ENCODE measurements at places on chromosomes 4 and X. TPM values are rescaled to one million over a fixed set of nuclear protein-coding genes. Genes with fewer than 3 reads are reported as not detected.

The DCAF8L2 gene
- polyA plus RNA-seq: not detected

The GPRASP3 gene
- polyA plus RNA-seq: 7.0 TPM

The RNF150 gene
- polyA plus RNA-seq: 3.4 TPM

The TEX11 gene
- 0.05 TPM for polyA plus RNA-seq

The DBET gene
- polyA plus RNA-seq: not detected

The CLTRN gene
- polyA plus RNA-seq: 1.2 TPM

The MCF2 gene
- 0.30 TPM for polyA plus RNA-seq

The ENPEP gene
- 0.09 TPM for polyA plus RNA-seq

The CT45A10 gene
- not detected for polyA plus RNA-seq

DNA sequence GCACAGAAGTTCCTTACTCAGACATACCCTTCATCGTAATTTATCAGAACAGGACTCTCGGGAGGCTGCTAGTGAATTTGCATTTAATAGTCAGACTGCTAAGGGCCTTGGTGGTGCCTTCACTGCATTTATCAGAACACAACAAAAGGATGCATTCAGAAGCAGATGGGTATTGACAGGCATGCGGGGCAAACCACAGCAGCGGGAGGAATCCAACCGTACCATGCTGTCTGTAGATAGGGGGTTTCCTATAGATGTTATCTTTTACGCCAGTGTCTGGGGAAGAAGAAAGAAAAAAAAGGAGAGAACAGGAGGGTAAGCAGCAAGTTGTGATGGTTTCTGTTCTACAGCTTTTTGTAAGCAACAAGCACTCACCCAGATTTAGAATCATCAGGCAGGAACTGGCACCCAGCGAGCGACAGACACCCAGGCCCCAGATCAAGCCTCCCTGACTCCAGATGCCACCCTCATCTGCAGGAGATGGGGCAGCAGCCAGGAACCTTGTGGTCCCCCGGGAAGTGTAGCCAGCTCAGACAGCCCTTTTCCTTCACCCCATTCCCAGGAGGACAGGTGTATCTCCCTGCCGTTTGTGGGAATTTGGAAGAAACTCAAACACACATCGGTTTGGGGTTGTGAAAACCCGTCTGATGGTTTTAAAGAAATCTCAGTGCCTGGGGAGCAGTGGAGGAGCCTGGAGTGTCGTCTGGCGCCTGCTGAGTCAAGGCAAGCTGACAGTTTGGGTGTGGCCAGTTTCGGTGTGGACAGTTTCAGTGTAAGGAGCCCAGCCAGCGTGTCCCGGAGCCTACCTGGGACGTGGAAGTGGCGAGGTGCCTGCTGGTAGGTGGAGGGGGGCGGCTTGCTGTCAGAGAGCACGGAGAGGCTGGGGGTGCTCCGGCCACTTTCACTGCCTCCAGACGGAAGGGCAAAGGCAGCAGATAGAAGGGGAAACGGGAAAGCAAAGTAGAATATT, 80.0 kb upstream of the AFAP1 start:
- H3K4me3 ChIP-seq: no peak overlapping the region
- no peak for DNase-seq
- no peak overlapping the region for H3K27ac ChIP-seq
- no peaks in the 10 kb centered on the region for H3K36me3 ChIP-seq
- no peaks in the 10 kb centered on the region for H3K4me1 ChIP-seq
- no peaks in the 10 kb centered on the region for H3K27me3 ChIP-seq

- H3K36me3 ChIP-seq: no peaks in the 10 kb centered on the region
- H3K4me3 ChIP-seq: no peak overlapping the region
- no peak for DNase-seq
These were observed 55.3 kb downstream of the ZFYVE28 start for GRCh38 chr4:2363056-2363721.

- no peaks in the 10 kb centered on the region for H3K27me3 ChIP-seq
- H3K4me3 ChIP-seq: no peak overlapping the region
- DNase-seq: peak; percentile 89
- H3K36me3 ChIP-seq: peaks cover 15% of the 10 kb centered on the region
These were observed 23.4 kb downstream of the CCNI start for GRCh38 chr4:77052352-77052751.

- no peak for DNase-seq
- no peak overlapping the region for H3K27ac ChIP-seq
- H3K36me3 ChIP-seq: no peaks in the 10 kb centered on the region
- no peaks in the 10 kb centered on the region for H3K27me3 ChIP-seq
- H3K4me1 ChIP-seq: no peaks in the 10 kb centered on the region
These were observed 139.5 kb downstream of the SH3KBP1 start for GRCh38 chrX:19747652-19748610.

- H3K27ac ChIP-seq: no peak overlapping the region
- H3K36me3 ChIP-seq: no peaks in the 10 kb centered on the region
- no peaks in the 10 kb centered on the region for H3K4me1 ChIP-seq
- DNase-seq: no peak
- no peak overlapping the region for H3K4me3 ChIP-seq
These were observed 1938.9 kb upstream of the TENM3 start for GRCh38 chr4:180304321-180304720.

DNA sequence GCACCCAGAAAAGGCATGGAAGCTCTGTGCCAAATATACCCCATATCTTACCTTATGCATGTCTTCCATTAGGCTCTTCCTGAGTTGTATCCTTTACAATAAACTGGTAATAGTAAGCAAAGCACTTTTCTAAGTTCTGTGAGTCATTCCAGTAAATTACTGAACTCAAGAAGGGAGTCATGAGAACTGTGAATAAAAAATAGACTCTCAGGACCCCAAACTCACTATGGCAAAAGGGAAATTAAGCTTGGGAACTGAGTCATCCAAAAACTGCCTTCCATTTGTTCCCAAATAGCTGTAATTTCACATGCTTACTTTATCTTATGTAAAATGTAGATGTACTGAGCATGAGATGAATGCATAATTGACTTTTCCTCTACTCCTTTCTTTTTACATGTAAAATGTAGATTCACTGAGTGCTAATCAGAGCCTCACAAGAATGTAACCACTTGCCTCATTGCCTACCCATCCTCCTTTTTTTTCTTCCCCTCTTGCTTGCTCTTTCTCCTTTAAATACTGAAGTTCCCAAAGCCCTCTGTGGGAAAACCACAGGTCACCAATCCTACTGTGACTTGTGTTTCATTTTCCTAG, 8.1 kb downstream of the TCEAL3 start:
- no peaks in the 10 kb centered on the region for H3K4me1 ChIP-seq
- H3K27ac ChIP-seq: no peak overlapping the region
- no peaks in the 10 kb centered on the region for H3K36me3 ChIP-seq
- no peak for DNase-seq

DNA sequence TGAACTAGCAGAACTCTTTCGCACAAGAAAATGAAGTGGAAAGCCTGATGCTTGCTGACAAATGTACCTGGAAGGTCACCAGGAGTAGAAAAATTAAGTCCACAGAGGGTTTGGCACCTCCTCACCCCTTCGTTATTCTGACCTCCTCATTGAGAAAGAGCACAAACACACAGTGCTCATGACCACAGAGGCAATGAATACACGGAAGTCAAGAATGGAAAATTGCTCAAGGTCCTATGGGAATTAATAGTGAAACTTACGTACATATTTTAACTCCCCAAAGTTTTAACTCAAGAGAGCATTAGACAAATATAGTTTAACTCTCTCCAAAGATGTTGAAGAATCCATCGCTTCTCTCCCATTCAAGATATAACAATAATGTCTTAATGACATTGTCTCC, 83.6 kb upstream of the CAMK2D start:
- no peaks in the 10 kb centered on the region for H3K27me3 ChIP-seq
- no peaks in the 10 kb centered on the region for H3K4me1 ChIP-seq
- H3K27ac ChIP-seq: no peak overlapping the region
- no peak overlapping the region for H3K4me3 ChIP-seq
- no peak for DNase-seq
- H3K36me3 ChIP-seq: no peaks in the 10 kb centered on the region

GRCh38 chr4:128009428-128009827, 44.2 kb downstream of the ABHD18 start:
- H3K27me3 ChIP-seq: no peaks in the 10 kb centered on the region
- no peak overlapping the region for H3K27ac ChIP-seq
- no peaks in the 10 kb centered on the region for H3K4me1 ChIP-seq
- no peak for DNase-seq
- H3K36me3 ChIP-seq: peaks cover 2% of the 10 kb centered on the region

Data from H1 (cell line).